ENCODE measurements at places on chromosomes 5 and 9.

- DNase-seq: no peak
Observed at GRCh38 chr9:19411316-19411715, 2.5 kb downstream of the ACER2 start.

GRCh38 chr5:137051161-137051560 is 448.0 kb downstream of the SPOCK1 start:
- peak; percentile 5 for DNase-seq

- DNase-seq: no peak
Observed at GRCh38 chr9:7490317-7491108, 309.1 kb downstream of the DMAC1 start.

DNA sequence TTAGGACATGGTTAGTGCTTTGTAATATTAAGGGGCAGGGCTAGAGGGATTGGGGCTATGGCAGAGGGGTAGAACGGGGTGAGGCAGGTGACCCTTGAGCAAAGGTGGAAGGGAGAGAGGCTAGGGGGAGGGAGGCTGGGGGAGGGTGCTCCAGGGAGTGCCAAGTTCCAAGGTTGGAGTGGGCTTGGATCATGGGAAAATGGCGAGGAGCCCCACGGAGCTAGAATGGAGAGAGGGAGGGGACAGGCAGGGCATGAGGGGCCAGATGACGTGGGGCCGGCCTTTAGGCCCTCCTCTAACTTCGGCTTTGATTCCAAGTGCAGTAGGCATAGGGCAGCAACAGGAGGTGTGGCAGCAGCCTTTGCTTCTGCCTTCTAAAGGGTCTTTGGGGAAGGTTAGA is 171.8 kb upstream of the PANK3 start:
- DNase-seq: no peak

DNA sequence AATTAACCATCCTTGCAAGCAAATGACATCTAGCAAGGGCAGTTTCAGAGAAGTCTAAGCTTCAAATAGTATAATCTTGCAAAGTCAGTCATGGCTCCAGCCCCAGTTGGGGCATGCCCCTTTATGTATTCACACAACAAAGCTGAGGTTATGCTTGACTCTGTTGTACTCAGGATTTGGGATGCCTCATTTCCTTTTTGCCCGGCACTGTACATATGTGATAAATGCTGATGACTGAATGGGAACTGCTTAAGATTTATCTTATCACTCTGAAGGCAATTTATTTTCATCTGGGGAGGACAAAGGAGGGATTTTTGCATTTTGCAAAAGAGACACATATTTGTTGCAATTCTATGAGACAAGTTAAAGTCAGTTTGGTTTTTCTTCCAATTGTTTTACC is 219.2 kb downstream of the TRPM3 start:
- DNase-seq: no peak

GRCh38 chr9:85064811-85065371 is 395.4 kb downstream of the NTRK2 start:
- DNase-seq: no peak

DNA sequence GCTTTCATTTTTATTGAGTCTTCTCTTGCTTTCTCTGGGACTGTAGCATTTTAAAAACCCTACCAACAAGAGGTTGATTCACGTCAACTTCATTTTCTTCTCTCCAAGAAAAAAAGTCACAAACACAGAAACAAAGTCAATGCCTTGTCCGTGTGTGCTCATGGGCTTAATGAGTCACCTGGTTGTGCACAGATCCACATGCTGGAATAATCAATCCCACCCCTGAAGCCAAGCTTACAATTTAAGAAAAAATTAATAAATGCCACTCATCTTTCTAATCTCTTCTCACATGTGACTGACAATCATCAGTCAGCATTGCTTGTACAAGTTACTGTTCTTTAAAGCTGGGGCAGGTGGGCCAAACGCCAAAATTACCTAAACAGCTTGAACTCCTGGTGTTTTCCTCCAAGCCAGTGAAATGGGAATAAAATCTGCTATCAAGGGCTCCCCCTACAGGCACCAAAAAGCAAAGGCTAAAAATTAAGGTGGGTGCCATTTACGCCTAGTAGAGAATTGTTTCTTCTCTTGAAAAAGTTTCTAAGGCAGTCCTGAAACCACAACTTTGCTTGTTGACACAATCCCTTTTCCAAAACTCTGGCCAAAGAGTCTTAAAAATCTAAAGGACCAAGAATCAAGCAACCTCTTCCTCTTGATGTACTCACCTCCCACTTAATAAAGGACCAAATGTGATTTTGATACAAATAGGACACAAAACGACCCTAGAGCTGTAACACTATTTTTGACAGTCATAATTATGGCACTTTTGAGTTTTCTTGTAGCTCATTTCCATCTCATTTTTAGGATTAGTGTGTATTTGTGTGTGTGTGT is 21.3 kb downstream of the TRMO start:
- DNase-seq: no peak

DNA sequence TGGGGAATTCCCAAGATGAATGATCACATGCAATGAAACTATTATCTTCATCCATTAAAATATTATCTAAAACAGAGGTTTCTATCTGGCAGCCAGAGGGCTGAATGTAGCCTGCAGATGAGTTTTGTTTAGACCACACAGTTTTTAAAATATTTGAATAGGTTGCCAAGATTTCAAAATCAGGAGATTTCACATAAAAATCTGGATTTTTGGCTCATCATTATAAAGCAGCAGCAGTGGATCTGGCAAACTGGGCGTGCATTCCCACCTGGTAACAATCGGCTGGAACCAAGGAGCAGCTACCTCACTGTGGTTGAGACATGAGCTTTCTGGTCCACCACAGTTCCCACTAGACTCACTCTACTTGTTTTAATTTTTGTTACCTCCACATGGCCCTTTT is 155.1 kb downstream of the BNC2 start:
- DNase-seq: no peak

DNA sequence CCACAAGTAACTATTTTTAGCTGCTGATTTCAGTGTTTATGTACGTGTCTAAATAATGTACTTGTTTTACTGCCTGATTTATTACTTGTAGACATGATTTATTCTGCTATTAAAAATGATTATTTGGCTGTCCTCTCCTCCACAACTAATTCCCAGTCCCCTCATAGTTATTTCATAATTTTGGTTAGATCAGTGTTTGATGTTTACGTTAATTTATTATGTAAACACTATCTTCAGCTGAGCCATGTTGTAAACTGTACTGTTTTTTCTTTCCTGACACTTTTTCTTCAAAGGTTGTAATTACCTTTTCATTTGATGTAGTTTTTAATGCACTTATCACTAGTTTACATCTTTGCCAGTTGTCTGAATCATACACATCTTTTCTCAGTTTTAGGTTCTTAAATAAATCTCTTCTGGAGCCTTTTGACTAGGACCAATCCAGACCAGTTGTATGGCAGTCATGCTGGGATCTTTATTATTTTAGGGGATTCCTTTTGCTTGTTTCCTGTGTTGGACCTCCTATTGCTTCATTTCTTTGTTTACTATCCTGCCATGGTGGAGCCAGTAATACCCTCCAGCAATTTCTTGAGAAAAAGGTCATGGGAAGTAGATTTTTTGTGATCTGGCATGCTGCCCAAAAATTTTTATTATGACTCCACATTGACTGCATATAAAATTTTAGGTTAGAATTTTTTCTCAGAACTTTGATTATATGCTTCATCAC is 16.1 kb downstream of the AP3S1 start:
- DNase-seq: no peak

- DNase-seq: no peak
Observed at GRCh38 chr5:89281766-89282553, 399.0 kb upstream of the MEF2C start.
